ENCODE measurements at places on chromosomes 6 and 20. TPM values are rescaled to one million over a fixed set of nuclear protein-coding genes. Genes with fewer than 3 reads are reported as not detected.
A peak's percentile ranks its signal among the peaks of the same experiment; 100 is the strongest.

Gene RNF182
- total RNA-seq, result 3.0 TPM

Gene FAM209B
- not detected for total RNA-seq

Gene RSPO3
- 0.53 TPM for total RNA-seq

Gene REPS1
- total RNA-seq, result 30.4 TPM

Gene TRERF1
- 34.1 TPM for total RNA-seq

Gene RIPPLY2
- not detected for total RNA-seq

Gene TNF
- total RNA-seq, result 11.5 TPM

Gene VGLL2
- not detected for total RNA-seq

Gene STX11
- 29.5 TPM for total RNA-seq

Gene UBD
- not detected for total RNA-seq

Gene DYNLT2
- total RNA-seq, result 0.21 TPM

DNA sequence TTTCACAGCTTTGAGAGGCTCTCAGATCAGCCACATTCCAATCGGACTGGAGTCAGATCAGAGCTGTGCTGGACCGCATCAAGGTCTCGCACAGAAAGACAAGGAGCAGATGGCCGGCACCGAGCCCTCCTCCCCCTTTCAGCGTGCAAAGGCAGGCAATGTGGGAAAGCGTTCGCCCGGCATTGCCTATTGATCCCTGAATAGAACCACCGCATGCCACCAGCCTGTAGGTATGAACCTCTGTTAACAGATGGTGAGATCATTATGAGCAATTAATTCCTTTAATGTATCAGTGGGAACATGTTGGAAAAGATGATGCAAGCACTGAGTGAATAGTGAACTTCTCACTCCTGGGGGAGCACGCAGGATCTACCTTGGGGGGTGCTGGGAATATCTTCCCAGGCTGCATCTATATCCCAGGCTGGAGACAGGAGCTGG is 117.5 kb upstream of the ID4 start:
- peaks cover 7% of the 10 kb centered on the region for H3K4me1 ChIP-seq
- no peaks in the 10 kb centered on the region for H3K27me3 ChIP-seq
- H3K4me3 ChIP-seq, result no peak overlapping the region
- DNase-seq, result no peak
- H3K36me3 ChIP-seq, result no peaks in the 10 kb centered on the region

DNA sequence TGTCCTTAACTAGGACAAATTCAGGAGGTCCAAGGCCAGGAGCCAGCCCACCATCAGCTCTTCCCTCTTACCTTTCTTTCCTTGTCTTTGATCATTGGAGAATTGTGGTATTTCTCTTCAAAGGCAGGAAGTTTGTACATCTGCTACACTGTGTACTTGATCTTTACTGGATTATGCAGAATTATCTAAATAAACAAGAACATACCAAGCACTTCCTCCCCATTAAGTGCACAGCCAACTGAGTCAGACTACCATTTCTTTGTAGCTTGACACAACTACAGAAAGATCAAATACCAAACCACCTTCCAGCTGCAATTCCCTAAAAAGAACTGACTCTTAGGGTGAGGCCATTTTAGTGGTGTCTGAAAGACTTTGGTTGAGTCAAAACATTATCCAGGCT is 195.1 kb downstream of the HDGFL1 start:
- H3K4me3 ChIP-seq, result no peak overlapping the region
- DNase-seq, result no peak
- no peaks in the 10 kb centered on the region for H3K36me3 ChIP-seq
- no peak overlapping the region for H3K27ac ChIP-seq

- H3K4me1 ChIP-seq, result no peaks in the 10 kb centered on the region
- no peaks in the 10 kb centered on the region for H3K36me3 ChIP-seq
- no peak for DNase-seq
Observed at GRCh38 chr6:98339506-98339905, 494.9 kb upstream of the POU3F2 start.

GRCh38 chr6:33613146-33613794 is 7.9 kb upstream of the ITPR3 start:
- DNase-seq, result no peak
- H3K27ac ChIP-seq, result no peak overlapping the region
- no peaks in the 10 kb centered on the region for H3K27me3 ChIP-seq
- no peaks in the 10 kb centered on the region for H3K4me1 ChIP-seq
- no peaks in the 10 kb centered on the region for H3K36me3 ChIP-seq

- peaks cover 7% of the 10 kb centered on the region for H3K4me1 ChIP-seq
- H3K27me3 ChIP-seq, result no peaks in the 10 kb centered on the region
- no peak for DNase-seq
- H3K4me3 ChIP-seq, result no peak overlapping the region
- no peak overlapping the region for H3K27ac ChIP-seq
- H3K36me3 ChIP-seq, result peaks cover 9% of the 10 kb centered on the region
Observed at GRCh38 chr6:42993445-42993844, 9.1 kb downstream of the PPP2R5D start.

- no peak for DNase-seq
- H3K27me3 ChIP-seq, result no peaks in the 10 kb centered on the region
- H3K4me3 ChIP-seq, result no peak overlapping the region
- peaks cover 16% of the 10 kb centered on the region for H3K36me3 ChIP-seq
Observed at GRCh38 chr6:12112540-12113189, 100.6 kb downstream of the HIVEP1 start.

DNA sequence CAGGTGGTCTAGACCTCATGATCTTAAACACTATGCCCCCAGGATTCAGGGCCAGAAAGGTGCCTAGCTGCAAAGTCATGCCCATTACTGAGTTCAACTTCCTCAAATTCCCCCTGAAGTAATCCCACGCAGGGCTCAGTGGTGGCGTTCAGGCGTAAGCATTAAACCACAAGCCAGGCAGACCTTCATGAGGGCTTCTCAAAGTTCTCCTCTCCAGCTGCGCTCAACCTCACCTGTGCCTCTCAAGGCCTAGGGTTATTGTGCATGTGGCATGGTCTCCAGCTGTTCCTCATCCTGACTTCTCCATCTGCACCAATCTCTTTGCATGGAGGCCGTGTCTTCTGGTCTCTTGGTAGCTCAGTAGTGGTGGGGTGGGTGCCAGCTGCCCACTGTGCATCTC is 113.6 kb downstream of the TSHZ2 start:
- H3K27ac ChIP-seq, result no peak overlapping the region
- H3K4me1 ChIP-seq, result no peaks in the 10 kb centered on the region
- no peak for DNase-seq

DNA sequence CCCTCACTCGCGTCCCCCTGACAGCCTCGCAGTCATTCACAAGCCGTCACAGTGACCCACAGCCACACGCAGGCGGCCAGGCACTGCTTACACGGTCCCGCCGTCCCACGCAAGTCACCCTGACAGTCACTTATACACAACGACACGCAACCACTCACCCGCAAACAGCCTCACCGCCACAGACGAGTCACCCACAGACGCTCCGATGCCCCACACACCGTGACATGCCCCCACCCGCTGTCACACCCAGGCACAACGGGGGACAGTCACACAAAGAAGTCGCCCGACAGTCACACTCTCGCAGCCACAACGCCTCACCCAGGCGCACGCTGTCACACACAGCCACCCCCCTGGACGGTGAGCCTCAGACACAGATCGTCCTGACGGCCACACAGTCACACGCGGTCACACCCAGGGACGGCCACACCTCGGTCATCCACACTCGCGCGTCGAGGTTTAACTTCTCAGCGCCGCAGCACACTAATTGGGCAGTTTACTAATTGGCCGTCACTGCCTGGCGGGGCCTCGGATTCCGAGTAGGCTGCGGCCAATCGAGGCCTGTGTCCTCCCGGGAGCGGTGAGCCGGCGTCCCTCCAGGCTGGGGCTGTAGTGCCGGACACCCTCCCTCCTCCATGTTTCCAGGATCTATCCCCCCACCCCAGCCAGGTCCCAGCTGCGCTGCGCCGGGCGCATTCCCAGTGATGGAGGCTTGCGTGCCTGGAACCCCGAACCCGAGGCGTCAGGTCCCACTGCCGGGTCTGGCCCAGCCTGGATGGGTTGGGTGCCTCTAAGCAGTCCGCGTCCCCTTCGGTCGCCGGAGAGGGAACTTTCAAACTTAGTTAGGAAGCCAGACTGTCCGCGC is 790 bp downstream of the TOX2 start:
- peak overlapping the region; percentile 70 for H3K4me3 ChIP-seq
- no peaks in the 10 kb centered on the region for H3K27me3 ChIP-seq
- peak; percentile 66 for DNase-seq
- no peak overlapping the region for H3K27ac ChIP-seq
- no peaks in the 10 kb centered on the region for H3K4me1 ChIP-seq

- H3K4me1 ChIP-seq, result no peaks in the 10 kb centered on the region
- no peak overlapping the region for H3K27ac ChIP-seq
- no peaks in the 10 kb centered on the region for H3K27me3 ChIP-seq
- H3K4me3 ChIP-seq, result no peak overlapping the region
Observed at GRCh38 chr6:161242779-161243693, 30.8 kb downstream of the AGPAT4 start.

- H3K36me3 ChIP-seq, result no peaks in the 10 kb centered on the region
- peak overlapping the region; percentile 63 for H3K27ac ChIP-seq
- DNase-seq, result no peak
- H3K4me3 ChIP-seq, result no peak overlapping the region
- H3K27me3 ChIP-seq, result no peaks in the 10 kb centered on the region
- H3K4me1 ChIP-seq, result no peaks in the 10 kb centered on the region
Observed at GRCh38 chr6:12467706-12468670, 177.8 kb downstream of the EDN1 start.

GRCh38 chr20:20096421-20096820 is 44.1 kb downstream of the CFAP61 start:
- no peak for DNase-seq
- no peaks in the 10 kb centered on the region for H3K36me3 ChIP-seq
- no peak overlapping the region for H3K27ac ChIP-seq
- H3K4me1 ChIP-seq, result no peaks in the 10 kb centered on the region

DNA sequence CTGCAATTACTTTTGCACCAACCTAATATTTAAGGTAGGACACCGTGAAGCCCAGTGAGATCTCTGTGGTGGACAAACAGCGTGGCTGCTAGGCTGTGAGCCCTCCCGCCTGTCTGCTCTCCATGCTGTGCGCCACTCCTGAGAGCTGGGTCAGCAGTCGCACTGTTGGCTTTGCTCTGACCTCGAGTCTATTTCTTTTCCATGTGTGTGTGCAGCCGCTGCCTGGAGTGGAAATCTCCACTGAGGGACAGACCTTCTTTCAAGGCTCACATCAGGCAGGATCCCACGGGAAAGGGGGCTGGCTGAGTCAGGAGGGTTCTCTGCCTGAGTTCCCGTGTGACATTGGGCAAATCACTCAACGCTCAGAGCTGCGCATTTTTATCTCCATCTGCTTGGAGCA is 27.1 kb downstream of the RIPOR3 start:
- no peak for DNase-seq
- H3K4me1 ChIP-seq, result no peaks in the 10 kb centered on the region
- no peak overlapping the region for H3K4me3 ChIP-seq
- H3K27ac ChIP-seq, result no peak overlapping the region
- H3K36me3 ChIP-seq, result no peaks in the 10 kb centered on the region
- no peaks in the 10 kb centered on the region for H3K27me3 ChIP-seq

GRCh38 chr6:45655745-45656476 is 278.2 kb upstream of the SUPT3H start:
- no peaks in the 10 kb centered on the region for H3K36me3 ChIP-seq
- no peak overlapping the region for H3K27ac ChIP-seq
- no peak overlapping the region for H3K4me3 ChIP-seq

GRCh38 chr6:168725802-168726201 is 284.8 kb downstream of the SMOC2 start:
- no peaks in the 10 kb centered on the region for H3K27me3 ChIP-seq
- no peak overlapping the region for H3K27ac ChIP-seq
- H3K4me3 ChIP-seq, result no peak overlapping the region
- H3K36me3 ChIP-seq, result no peaks in the 10 kb centered on the region

GRCh38 chr6:125192610-125192930 is 39.0 kb downstream of the TPD52L1 start:
- no peak overlapping the region for H3K4me3 ChIP-seq
- no peaks in the 10 kb centered on the region for H3K36me3 ChIP-seq
- no peaks in the 10 kb centered on the region for H3K27me3 ChIP-seq
- DNase-seq, result no peak
- no peak overlapping the region for H3K27ac ChIP-seq

- no peaks in the 10 kb centered on the region for H3K36me3 ChIP-seq
- no peak for DNase-seq
- no peak overlapping the region for H3K27ac ChIP-seq
- H3K4me3 ChIP-seq, result peak overlapping the region; percentile 49
- H3K27me3 ChIP-seq, result peaks cover 48% of the 10 kb centered on the region
- H3K4me1 ChIP-seq, result peaks cover 9% of the 10 kb centered on the region
Observed at GRCh38 chr6:133890711-133891148, 1.8 kb downstream of the TCF21 start.

GRCh38 chr20:19211661-19212468 is 577 bp upstream of the SLC24A3 start:
- peak overlapping the region; percentile 58 for H3K27ac ChIP-seq
- no peaks in the 10 kb centered on the region for H3K36me3 ChIP-seq
- peak overlapping the region; percentile 90 for H3K4me3 ChIP-seq
- H3K27me3 ChIP-seq, result no peaks in the 10 kb centered on the region

DNA sequence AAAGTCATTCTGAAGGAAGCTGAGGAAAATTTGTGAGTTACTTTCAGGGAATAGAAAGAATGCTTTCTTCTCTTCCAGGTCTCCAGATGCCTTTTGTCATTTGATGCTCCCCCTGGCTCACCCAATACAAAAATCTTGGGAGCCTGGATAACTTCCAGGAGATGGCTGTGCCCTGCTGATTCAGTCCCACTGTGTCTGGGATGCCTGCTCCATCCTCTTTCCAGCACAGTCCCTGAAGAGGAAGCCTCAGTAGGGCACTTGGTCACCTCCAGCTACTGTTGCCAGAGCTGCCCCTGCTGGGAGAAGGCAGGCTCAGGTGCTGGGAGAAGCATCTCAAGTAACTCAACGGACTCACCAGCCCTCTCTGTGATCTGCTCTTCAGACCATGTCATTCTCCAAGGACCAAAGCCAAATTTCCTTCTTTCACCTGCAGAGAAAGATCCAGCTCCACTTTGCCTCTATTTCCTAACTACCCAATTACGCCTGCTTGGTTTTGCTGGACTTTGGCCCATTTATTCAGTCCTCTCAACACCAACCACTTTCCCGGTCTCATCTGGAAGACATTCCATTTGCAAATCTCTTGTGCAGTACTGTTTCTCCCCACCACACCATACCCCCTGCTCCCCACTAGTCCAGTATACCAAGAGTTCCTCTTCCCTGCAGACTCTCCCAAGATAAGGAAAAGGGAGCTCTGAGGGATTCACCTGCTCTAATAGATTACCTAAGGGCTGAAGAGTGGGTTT is 53.3 kb downstream of the SLC23A2 start:
- no peaks in the 10 kb centered on the region for H3K27me3 ChIP-seq
- DNase-seq, result no peak
- H3K4me1 ChIP-seq, result peaks cover 5% of the 10 kb centered on the region
- no peak overlapping the region for H3K27ac ChIP-seq
- H3K4me3 ChIP-seq, result no peak overlapping the region
- no peaks in the 10 kb centered on the region for H3K36me3 ChIP-seq

GRCh38 chr6:161374971-161375873 is 101.4 kb upstream of the AGPAT4 start:
- H3K27ac ChIP-seq, result no peak overlapping the region
- H3K4me1 ChIP-seq, result no peaks in the 10 kb centered on the region
- no peak overlapping the region for H3K4me3 ChIP-seq
